ENCODE measurements at places on chromosomes 7 and 10.

GRCh38 chr10:6254201-6254600 is 51.5 kb downstream of the PFKFB3 start:
- DNase-seq, result no peak

- DNase-seq, result no peak
These were observed 434.6 kb downstream of the PAXIP1 start for GRCh38 chr7:154568346-154568745.

DNA sequence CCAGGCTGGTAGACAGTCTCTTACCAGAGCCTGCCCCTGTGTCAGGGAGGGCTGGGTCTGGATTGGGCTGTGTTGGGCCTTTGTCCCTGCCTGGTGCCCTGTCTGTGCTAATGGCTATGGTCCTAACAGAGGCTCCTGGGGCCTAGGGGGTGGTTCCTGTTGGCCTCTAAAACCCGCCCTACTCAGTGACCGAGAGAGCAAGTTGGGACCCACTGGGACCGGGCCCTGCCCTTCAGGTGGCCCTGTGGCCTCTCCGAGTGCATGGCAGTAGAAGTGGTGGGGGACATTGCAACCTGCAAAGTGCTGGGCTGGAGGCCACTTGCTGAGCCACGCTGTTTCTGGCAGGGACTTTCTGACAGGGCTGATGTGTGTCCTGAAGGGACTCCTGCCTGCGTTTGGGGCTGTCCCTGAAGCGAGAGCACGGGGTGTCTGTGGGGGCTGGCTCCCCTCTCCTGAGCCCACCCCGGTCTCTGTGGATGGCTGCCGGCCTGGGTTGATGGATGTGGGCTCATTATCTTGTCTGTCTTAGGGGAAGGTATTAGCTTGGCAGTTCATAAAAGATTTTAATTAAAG is 56.2 kb downstream of the GLRX3 start:
- DNase-seq, result no peak

GRCh38 chr10:74322565-74322964 is 171.5 kb downstream of the ADK start:
- DNase-seq, result no peak

DNA sequence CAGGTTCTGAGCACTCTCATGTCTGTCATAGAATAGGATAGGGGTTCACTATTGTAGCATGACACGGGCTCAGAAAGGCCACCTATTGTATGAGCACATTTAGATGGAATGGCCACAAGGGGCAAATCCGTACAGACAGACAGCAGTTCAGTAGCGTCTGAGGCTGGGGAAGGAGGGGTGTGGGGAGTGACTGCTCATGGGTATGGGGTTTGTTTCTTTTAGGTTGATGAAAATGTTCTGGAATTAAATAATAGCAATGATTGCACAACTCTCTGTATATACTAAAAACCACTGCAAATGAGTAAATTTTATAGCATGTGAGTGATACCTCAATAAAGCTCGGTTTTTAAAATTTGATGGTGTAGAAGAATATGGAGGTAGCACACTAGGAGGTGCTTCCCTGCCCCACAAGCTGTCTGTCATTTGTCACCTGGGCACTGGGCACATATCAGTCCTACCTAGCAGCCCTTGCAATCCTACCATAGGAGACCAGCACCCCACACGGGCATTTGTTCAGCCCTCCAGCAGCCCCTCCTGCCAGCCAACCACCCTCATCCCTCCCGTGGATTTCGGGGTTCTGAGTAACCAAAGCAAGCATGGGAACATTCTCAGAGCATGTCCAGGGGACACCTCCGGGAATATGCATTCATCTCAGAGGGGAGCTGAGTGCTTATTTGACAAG is 35.2 kb downstream of the KCNMA1 start:
- DNase-seq, result peak; percentile 59

DNA sequence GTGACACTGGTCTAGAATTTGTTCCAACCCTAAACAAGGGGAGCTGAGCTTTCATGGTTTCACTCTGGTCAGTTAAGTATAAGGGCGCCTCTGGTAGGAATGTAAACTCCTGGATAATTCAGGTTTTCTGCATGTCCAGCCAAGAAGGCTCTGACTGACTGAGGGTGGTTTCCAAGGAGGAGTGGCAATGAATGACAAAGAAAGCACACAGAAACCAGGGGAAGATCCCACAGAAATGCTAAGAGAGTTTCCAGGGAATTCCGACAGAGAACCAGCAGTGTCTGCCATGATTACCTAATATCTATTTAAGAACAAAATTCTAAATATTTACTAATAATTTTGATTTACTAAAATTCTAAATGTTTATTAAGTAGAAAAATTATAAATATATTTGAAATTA is 27.3 kb upstream of the NRG3 start:
- DNase-seq, result no peak

DNA sequence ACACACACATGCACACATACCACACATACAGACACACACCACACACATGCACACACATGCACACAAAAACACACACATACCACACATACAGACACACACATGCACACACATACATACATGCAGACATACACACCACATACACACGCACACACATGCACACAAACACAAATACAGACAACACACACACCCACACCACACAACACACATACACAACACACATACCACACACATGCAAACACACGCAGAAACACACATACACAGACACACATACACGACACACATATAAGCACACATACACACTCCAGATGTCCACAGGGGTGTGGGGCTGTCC is 60.1 kb upstream of the PPP2R2D start:
- DNase-seq, result no peak

GRCh38 chr10:100688201-100688600 is 57.2 kb upstream of the PAX2 start:
- DNase-seq, result no peak

GRCh38 chr7:123533929-123534382 is 439 bp downstream of the IQUB start:
- DNase-seq, result no peak

GRCh38 chr10:131650771-131651673 is 249.8 kb upstream of the PPP2R2D start:
- no peak for DNase-seq

DNA sequence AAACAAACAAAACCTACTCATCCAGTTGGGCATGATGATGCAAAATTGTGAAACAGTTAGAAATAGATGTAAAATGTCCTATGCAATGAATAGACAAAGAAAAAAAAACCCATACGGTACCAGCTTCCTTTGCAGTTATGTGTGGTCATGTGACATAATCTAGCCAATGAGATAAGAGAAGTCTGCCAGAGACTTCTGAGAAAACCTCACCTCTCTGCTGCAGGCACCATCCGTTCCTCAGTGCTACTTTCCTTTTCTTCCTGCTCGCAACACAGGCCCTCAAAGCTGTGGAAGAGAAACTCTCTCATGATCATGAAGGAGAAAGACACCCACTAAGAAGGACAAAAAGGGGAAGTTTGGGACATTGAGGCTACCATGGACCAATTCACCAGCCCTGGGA is 76.8 kb upstream of the CARD11 start:
- DNase-seq, result no peak
